ENCODE measurements at places on chromosomes 2 and 18.

DNA sequence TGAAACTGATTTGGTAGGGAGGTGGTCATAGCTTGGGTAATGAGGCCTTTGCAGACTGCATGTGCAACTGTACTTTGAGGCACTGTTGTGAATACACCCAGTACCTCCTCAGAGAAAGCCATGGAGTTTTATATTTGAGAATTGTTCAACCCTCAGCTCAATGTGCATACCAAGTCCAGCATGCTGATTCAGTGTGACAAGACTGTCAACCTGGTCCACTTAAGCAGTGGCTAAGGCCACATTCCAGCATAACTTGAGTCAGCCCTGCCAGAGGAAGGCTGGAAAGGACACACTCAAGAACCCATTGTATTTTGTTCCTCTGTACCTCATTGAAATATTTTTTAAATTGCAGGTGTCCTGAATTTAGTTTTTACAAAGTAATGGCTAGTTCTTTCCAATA lies 121.8 kb upstream of the HNMT start:
- DNase-seq: no peak

DNA sequence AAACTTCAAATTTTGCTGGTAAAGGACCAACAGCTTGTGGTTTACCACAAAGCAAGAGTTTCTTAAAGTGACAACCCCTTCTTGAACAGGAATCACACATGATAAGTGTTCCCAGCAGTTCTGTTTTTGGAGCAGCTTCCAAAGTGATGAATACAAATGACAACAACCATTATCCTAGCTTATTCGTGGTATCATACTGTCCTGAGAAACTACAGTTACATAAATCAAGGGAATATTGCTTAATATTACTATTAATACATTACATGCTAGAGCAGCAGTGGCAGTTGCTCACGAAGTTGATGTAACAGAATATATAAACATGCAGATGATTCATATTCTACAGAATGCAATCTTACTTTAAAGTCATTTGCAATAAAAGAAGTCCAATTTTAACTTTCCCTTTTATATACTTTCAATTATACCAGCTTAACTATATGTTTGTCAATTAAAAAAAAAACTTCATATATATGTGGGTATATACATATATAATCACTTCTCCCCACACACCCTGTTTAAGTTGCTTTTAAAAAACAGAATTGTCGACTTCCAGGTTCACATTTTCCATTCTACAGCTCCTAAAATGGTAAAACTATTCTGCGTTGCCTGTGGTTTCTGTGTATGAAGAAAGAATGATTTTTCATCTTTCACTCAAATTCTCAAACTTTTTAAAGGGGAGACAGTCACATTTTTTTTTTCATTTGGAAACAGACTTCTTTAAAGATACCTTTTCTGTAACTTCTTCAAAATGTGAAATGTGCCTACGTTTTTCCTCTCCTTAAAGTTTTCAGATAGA lies 713.6 kb downstream of the TDRD15 start:
- DNase-seq: no peak

GRCh38 chr2:12767541-12767940 lies 50.8 kb downstream of the TRIB2 start:
- no peak for DNase-seq

DNA sequence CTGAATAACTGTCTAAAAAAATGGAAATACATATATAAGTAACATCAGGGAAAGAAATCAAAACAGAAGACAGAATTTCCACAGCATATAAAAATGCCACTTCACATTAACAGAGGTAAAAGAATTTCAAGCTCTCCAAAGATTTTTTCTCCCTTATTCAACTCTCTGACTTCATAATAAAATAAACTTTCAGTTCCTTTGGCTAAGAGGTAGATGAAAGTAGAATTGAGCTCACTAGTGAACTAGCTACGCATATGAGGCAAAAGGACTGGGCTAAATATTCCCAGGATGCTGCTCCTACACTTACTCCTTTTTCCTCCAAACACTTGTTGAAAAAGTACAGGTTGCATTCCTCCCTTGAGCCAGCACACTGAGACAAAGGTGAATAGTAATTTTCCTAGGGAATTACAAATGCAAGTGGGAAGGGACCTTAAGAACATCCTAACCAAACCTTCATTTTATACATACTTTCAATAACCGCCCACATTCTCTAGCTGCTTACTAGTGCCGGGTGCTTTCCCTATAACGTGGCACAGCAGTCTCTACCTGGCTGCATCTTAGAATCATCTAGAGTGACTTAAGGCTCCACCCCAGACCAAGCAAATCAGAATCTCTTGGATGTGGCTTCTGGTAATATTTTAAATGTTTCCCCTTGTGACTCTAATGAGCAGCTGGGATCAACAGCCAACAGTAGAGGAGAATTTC lies 136.6 kb downstream of the MTCL1 start:
- no peak for DNase-seq

- DNase-seq: no peak
Measured at GRCh38 chr2:139156730-139157129, 376.5 kb upstream of the NXPH2 start.

- DNase-seq: no peak
Measured at GRCh38 chr18:48142353-48142752, 211.9 kb upstream of the SMAD2 start.

DNA sequence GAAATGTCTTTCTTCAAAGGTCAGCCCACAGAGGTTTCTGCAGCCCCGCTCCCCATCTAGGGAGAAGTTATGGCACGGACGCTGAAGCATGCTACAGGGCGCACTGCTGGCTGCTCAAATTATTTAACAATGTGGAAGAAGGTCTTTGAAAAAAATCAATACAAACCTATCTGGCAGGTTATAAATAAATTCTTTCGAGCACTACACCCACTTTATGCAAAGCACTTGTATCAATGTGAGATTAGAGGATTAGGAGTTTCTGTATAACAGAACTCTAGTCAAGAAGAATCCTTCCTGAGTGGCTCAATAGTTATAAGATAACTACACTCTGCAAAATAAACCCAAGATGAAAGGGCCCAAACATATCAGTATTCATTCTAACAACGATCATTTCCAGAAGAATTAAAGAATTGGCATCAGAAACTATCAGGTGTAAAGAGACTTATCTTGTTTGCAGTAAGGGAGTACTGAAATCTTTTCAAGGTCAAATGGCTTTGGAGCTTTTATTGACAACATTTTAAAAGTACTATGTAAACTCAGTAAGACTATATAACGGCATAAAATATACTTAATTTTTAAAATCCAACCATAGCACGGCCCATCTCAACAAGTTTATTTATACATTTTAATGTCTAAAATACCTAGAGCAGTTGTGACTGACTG lies 103.0 kb upstream of the DNMT3A start:
- DNase-seq: no peak

GRCh38 chr2:29042561-29043075 lies 31.7 kb downstream of the PCARE start:
- no peak for DNase-seq

DNA sequence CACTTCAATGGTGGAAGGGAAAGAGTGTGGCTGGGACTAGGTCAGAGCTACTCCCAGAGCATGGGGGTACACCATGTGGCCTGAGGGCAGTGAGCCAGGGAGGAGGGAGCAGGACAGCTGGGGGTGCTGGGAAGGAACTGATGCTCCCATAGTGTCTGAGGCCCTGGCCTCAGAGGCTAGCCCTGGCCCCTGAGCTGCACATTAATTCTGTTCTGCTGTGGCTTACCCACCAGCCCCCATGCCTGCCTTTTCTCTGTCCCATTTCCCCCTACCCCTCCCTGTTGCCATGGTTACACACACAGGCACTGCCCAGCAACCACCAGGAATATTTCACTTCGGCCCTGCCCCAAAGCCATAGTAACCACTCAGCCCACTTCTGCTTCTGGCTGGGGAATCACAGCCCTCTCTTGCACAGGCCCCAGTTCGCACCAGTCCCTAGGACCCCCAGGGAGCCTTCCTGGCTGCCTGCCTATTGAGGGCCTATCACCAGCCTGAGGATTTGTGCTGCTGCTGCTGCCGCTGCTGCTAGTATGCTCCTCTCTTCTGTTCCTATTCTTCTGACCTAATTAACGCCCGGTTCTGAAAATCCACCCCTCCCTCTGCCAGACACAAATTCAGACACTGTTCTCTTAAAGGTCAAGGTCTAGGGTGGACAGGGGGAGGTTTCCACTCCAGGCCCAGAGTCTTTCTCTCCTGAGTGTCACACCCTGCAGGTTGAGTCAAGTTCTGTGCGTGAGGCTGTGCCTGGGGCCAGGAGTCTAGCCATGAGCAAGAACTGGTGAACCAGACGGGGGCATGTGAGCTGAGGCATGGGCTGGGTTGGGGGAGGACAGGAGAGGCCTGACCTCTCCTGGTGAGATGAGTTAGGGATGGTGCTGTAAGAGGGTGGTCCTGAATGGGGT lies 87.1 kb upstream of the MCFD2 start:
- DNase-seq: no peak

GRCh38 chr18:51070545-51070944 lies 40.5 kb downstream of the SMAD4 start:
- DNase-seq: no peak

- no peak for DNase-seq
Measured at GRCh38 chr2:116724550-116724949, 1089.9 kb upstream of the DDX18 start.

DNA sequence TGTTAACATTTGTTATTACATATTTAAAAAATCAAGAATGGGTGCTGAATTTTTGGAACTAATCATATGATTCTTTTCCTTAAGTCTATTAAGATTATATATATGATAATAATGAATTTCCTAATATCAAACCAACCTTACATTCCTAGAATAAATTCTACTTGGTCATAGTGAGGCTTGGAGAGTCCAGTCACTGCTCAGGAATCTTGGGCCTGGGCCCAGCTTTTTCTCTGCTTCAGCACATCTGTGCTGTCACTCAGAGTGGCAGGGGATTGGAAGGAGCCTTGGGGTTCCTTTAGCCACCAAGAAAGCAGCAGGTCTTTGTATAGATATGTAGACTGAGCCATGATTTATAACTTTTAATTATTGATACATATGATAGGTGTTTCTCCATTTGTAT lies 19.9 kb upstream of the ZAP70 start:
- no peak for DNase-seq

DNA sequence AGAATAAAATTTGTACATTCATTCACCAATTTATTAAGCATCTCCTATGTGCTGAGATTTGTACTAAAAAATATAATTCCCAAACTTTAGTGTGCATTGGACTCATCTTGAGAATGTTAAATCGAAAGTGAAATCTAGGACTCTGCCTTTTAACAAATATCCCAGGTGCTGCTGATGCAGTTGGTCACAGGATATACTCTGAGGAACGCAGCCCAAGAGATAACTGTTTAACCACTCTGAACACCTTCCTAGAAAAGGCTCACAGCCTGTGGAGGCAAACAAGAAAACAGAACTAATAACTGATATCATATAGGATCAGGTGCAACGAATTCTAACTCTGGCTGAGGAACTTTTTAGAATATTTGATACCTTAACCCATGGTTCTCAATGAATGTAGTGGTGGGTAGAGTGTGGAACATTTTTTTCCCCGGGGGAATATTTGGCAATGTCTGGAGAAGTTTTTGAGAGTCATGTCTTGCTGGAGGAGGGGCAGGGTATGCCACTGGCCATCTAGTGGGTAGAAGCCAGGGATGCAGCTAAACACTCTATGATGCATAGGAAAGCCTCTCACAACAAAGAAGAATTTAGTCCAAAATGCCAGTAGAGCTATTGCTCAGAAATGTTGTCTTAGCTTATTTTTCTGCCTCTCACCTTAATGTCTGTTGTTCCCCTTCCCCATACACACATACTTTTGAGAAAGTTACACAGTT lies 96.5 kb downstream of the EHBP1 start:
- no peak for DNase-seq

GRCh38 chr18:79026491-79026890 lies 42.7 kb upstream of the ATP9B start:
- no peak for DNase-seq

- no peak for DNase-seq
Measured at GRCh38 chr2:18518116-18519111, 42.0 kb downstream of the RDH14 start.

DNA sequence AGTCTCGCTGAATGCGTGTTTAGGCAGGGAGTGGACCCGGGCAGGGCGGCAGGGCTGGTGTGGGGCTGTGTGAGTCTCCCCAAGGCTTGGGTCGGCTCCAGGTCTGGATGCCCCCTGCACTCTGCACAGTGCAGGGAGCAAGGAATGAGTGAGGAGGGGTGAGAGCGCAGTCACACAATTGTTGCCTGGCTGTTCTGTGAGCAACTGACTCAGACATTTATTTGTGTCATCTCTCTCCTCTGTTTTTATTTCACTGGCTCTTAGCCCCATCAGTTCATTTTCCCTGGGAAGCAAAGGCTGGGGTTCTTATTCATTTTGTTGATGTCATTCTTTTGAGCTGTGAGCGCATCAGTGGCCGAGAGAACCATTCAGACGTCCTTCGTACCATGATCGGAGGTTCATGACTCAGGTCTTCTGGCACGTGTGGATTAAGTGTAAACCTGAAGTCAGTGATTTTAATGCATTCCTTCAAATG lies 61.1 kb downstream of the GATA6 start:
- DNase-seq: no peak

GRCh38 chr2:88165332-88166003 lies 4.7 kb upstream of the THNSL2 start:
- DNase-seq: no peak

GRCh38 chr2:225354281-225354774 lies 45.2 kb upstream of the NYAP2 start:
- DNase-seq: no peak

DNA sequence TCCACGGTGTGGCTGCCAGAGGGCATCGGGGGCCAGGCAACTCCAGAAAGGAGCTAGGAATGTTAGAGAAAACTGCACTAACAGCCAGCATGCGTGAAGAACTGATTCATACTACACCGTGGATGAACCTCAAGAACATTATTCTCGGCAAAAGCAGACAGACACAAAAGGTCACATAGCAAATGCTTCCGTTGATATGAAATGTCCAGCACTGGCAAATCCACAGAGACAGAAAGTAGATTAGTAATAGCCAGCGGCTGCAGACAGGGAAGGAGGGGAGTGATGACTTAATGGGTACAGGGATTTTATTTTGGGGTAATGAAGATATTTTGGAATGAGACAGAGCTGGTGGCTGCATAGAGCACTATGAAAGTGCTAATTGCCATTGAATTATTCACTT lies 37.4 kb downstream of the SCTR start:
- DNase-seq: no peak

DNA sequence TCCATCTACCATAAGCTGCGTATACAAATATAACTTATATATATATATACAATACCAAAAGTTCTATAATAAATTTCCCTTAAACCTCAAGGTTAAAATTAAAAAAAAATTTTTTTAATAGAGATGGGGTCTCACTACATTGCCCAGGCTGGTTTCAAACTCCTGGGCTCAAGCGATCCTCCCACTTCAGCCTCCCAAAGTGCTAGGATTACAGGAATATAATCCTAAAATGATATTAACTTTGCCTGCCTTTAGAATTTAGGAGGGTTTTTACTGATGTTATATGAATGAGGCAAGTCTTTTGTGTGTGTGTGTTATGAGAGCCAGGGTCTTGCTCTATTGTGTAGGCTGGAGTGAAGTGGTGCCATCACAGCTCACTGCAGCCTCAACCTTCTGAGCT lies 49.2 kb downstream of the HNRNPLL start:
- no peak for DNase-seq
